CD4-positive, alpha-beta T cell treated with Interleukin-6 at 100 ng/mL for 8 hours (primary cell): ENCODE measurements at places on chromosomes 5 and 9.

DNA sequence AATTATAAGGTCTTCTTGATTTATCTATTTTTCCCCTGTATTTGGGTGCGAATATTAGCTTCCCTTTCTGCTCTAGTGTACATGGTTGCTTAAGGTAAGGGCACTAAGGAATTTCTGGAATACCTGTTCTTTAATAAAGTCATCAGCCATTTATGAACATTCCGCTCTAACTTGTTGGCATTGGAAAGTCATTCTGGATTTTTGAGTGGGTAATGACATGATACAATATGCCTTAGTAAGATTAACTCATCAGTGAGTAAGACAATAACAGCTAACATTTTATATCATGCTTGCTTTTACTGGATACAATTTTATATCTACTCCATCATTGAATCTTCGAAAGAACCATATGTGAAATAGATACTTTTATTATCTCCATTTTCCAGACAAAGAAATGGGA, 196.1 kb downstream of the ARRDC3 start:
- no peak for DNase-seq

DNA sequence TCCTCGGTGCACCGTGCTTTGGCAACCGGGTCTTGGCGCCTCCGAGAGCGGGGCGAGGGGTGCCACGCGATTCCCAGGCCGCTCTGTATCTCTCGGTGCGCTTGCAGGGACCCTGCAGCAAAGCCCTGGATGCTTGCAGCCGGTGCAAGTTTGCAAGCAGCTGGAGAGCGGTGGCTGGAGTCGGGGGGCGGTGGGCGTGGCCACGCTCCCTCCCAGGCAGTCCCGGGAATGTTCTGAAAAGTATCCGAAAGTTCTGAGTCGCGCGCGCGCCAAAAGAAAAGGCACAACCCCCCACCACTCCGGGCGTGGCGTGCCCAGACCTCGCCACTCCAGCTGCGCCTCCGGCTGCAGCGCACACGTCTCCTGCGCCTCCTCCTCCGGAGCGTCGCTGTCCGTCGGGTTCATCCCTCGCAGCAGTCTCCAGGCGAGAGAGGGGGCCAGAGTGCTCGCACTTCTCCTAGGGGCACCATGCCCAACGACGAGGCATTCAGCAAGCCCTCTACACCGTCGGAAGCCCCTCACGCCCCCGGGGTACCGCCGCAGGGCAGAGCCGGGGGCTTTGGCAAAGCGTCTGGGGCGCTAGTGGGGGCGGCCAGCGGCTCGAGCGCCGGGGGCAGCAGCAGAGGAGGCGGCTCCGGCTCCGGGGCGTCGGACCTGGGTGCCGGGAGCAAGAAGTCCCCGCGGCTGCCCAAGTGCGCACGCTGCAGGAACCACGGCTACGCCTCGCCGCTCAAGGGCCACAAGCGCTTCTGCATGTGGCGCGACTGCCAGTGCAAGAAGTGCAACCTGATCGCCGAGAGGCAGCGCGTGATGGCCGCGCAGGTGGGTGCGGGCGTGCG, at the start of gene DMRT1:
Gene DMRT1, plus strand, starts transcription at position 327 of the 839 bp plus-strand sequence. Its CDS starts 142 bp downstream, at position 469.
- DNase-seq: no peak

DNA sequence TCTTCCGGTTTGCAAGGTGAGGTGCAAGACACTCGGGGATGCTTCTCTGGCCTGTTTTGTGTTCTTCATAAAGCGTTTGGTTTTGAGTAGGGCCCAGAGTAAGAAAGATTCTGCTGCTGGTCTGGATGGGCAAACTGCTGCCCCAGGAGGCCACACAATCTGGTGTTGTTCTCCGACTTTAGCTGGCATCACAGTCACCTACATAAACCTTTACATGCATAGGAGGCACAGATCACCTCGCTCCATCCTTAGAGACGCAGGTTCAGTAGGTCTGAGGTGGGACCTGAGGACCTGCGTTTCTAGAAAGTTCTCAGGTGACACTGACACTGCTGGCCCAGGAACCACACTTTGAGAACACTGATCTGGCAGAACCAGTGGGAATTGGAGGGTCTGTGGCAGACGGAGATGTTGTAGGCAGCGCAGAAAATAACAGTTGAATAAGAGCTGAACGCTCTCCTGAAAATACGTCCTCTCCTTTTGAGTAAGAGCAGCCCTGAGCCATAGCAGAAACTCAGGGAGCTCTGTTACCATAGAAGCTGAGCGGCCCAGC, 3.9 kb upstream of the SLC6A3 start:
- no peak for DNase-seq

DNA sequence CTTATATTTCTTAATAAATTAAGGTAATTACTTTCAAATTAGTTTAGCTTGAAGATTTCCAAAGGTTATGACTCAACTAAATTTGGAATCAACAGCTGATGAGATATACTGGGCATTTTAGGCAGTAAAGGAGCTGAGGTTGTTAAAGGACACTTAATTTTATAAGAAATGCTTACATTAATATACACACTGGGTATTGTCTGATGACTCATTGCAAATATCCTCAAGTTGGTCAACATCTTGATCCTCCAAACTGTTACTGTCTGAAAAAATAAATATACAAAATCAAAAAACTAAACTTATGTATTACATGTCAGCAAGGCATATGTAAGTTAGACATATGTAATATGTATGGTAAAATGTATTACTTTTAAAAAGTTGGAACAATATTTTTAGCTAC, 3.4 kb downstream of the GFM2 start:
- no peak for DNase-seq

DNA sequence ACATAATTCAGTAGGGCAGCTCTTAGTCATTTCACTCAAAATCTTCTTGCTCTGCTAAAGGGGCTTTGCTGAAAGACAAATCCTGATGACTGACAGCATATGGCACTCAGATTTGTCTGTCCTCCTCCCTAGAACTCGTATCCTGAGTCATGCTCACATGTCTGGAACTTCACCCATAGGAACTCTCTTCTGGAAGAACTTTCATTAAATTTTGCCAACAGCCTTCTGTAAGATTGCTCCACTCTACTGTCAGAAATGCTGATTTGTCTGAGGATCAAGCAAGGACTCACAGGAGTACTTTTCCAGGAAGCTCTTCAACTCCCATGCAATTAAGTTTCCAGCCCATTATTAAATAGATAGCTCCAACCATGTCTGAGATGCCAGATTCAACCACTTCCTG, 59.8 kb upstream of the SNX2 start:
- DNase-seq: no peak

DNA sequence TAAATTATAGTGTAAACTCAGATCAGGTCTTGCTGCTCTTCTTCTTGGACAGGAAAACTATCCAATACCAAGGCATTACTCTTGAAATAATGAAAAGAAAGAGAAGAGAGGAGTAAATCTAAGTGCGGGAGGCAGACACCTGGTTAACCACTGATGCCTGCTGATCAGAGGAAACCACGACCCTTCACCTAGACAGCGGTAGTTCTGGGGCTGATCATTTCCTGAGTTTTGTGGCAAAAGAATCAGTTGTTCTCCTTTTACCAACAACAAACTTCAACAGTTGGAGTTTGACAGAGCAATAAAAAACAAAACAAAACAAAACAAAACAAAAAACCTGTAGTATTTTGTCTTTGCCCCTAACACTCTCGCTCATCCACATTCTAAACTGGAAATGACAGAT, 3.0 kb downstream of the RLN1 start:
- peak; percentile 59 for DNase-seq

- DNase-seq: no peak
These were observed 104.2 kb downstream of the TRIM32 start for GRCh38 chr9:116791326-116791725.

- no peak for DNase-seq
These were observed 200.4 kb upstream of the SLC24A2 start for GRCh38 chr9:19989213-19989612.

- DNase-seq: peak; percentile 87
These were observed 714 bp upstream of the CNOT8 start for GRCh38 chr5:154857530-154858296.

- DNase-seq: no peak
These were observed 152.8 kb upstream of the IER5L start for GRCh38 chr9:129330711-129331492.

- no peak for DNase-seq
These were observed 287.2 kb downstream of the CWC27 start for GRCh38 chr5:65055938-65056337.

GRCh38 chr9:4030751-4031150, 269.1 kb downstream of the GLIS3 start:
- no peak for DNase-seq
